ENCODE measurements at places on chromosomes 12 and 14. TPM values are rescaled to one million over a fixed set of nuclear protein-coding genes. Genes with fewer than 3 reads are reported as not detected.
A peak's percentile ranks its signal among the peaks of the same experiment; 100 is the strongest.

- DNase-seq: peak; percentile 60
Measured at GRCh38 chr14:44803239-44803905, 158.4 kb downstream of the KLHL28 start.

DNA sequence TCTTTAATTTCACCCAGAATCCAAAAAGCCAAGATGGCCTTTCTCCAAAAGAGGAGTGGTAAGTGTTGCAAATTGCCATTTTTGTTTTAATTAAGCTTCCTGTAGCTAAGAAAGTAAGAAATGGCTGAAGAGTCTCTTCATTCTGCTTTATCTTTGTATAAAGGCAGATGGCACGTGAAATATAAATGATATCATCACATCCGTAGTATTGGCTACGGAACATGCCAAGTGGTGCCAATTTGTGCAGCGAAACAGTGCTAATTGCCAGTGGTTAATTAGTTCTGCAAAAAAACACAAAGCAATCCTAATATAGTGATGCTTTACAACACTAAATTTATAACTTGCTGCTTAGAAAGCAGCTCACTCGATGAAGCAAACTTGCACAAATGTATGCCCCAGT, 29.4 kb downstream of the PLEKHG7 start:
- no peak for DNase-seq

DNA sequence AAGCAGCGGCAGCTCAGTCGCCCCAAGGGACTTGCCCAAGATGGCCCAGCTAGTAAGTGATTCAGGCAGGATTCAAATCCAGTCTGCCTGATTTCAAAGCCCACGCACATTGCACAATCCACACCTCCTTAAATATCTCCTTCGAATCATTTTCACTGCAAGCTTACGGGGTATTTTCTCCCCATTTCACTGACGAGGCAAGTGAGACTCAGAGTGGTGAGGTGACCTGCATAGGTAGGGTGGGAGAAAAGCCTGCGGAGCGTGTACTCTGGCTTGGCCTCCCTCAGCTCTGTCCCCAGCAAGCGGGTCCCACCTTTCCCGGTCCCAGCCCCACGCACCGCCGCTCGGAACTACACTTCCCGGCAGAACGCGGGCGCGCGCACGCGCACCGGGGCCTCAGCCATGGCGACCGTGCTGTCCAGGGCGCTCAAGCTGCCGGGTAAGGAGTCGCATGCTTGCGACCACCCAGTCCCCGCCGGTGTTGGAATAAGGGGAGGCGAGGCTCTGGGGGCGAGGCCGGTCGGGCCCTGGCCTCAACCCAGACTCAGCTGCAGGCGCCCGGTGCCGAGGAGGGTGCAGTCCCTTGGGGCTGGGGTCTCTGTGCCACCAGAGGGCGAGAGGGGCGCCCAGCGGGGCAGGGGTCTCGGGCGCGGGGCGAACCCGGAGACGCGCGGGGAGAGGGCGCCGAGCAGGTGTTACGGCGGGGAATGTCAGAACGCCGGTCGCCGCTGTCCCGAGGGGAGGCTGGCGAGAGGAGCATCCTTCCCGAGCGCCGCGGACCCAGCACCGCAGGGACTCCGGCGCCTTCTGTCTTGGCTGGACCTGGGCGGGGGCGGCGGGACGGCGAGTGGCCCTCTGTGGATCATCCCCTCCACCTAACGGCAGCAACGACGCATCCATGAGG, at the start of gene FAM234B:
FAM234B (plus strand) TSS at position 380 of the 904 bp plus-strand sequence; CDS start at position 403, 23 bp downstream.
- peak; percentile 63 for DNase-seq

- DNase-seq: peak; percentile 86
Measured at GRCh38 chr14:64764641-64765520, 60.7 kb downstream of the PLEKHG3 start.

GRCh38 chr14:42428996-42429395, 822.3 kb downstream of the LRFN5 start:
- no peak for DNase-seq

- no peak for DNase-seq
Measured at GRCh38 chr14:68367536-68367935, 425.3 kb downstream of the ZFP36L1 start.

- no peak for DNase-seq
Measured at GRCh38 chr12:46406352-46407027, 33.9 kb upstream of the SLC38A2 start.

DNA sequence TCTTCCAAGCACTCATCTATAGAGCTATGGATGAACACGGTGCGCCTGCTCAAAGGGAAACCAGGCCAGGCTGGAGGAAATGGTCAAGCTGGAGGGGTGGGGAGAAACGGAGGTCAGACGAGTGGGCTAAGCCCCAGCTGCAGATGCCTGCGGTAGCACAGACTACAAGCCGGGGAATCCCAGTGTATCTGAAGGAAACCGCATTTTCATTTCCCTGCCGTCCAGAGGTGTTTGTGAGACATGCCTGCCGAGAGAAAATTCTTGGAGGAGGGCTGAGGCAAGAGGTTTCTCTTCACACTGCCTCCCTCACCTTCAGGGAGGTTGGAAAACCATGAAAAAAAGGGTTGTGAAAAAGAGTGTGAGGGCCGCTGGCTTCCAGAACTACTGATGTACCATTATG, 102.0 kb upstream of the FOXN3 start:
- no peak for DNase-seq

DNA sequence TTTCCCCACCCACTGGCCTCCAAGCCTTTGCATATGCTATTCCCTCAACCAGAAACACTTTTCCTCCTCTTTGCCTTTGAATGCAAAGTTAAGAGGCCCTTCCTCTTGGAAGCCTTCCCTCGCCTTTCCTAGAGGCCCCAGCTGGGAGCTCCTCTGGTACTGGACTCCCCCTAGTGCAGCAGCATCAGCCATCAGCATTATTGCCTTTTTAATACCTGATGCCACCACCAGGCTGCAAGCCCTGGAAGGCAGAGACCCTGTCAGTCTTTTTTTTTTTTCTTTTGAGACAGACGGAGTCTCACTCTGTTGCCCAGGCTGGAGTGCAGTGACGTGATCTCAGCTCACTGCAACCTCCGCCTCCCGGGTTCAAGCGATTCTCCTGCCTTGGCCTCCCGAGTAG, 19.1 kb upstream of the PLA2G1B start:
- no peak for DNase-seq

DNA sequence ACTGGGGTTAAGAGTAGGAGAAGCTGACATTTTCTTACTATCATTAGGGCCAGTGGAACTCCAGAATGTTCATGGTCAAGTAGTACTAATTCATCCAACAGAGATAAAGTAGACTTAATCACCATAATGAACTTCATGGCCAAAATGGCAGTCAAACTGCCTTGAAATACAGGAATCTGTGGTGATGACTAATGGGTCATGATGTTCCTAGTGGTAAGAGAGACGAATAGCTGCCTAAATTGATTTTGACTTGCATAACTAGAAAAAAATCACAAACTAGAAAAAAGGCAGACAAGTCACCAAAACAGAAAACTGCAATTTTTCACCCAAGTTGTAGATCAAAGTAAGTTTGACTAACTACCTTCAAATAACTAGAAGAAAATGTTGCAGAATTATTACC, 138.5 kb downstream of the MGAT4C start:
- no peak for DNase-seq

DNA sequence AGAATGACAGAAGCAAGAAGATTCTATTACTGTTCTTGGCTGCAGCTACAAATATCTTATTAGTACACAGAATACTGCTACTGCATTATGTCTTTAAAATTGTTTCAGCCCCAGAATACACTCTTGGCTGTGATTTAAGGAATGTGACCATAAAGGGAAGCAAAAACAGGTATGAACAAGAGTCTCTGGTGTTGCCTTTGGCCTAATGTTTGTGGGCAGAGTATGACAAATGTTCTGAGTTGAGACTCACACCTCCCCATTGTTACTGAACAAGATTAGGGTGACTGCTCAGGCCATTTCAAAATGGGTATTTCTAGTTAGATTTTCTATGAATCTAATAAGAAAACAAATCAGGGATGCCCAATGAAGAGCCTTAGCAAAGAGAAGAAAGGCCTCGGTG, 28.5 kb downstream of the TTC6 start:
- DNase-seq: no peak

- no peak for DNase-seq
Measured at GRCh38 chr12:52658196-52658595, 6.2 kb upstream of the KRT2 start.

GRCh38 chr12:118185602-118186397, 49.9 kb downstream of the PEBP1 start:
- DNase-seq: no peak

- no peak for DNase-seq
Measured at GRCh38 chr14:29453045-29453444, 474.6 kb downstream of the PRKD1 start.

DNA sequence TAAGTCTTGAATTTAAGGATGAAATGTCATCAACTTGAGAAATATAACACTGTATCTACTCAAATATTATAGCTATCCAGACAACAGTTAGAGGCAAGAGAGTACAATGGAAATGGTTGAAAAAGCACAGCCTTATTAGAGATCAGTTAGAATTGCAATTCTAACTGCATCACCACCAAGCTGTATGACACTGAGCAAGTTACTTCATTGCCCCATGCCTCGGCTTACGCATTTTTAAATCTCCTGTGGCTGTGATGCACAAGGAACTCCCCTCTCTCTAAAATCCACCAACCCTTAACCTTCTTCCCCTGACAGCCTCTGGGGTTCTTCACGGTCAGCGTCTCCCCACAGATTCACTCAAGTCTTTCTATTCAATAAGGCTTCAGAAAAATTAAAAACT, 75.1 kb downstream of the MED13L start:
- DNase-seq: no peak

GRCh38 chr12:50676756-50677155, 87.1 kb upstream of the ATF1 start:
- DNase-seq: no peak

Gene ZDHHC22
- 0.57 TPM for polyA plus RNA-seq

Gene NRIP2
- 29.7 TPM for polyA plus RNA-seq

Gene KERA
- not detected for polyA plus RNA-seq

Gene TOMM20L
- 2.5 TPM for polyA plus RNA-seq

Gene HRK
- 0.90 TPM for polyA plus RNA-seq

Gene TRIM9
- 2.8 TPM for polyA plus RNA-seq

Gene SMCO2
- polyA plus RNA-seq: 0.60 TPM
